Stimulated activated CD8-positive, alpha-beta memory T cell treated with anti-CD3 and anti-CD28 coated beads, Interleukin-15, amount 100 ng/mL, for 1 hour (primary cell): ENCODE measurements at places on chromosomes 4 and X.

- DNase-seq: no peak
These were observed 1.2 kb downstream of the USP46 start for GRCh38 chr4:52657618-52658501.

GRCh38 chrX:22314211-22314610 lies 41.5 kb downstream of the CBLL2 start:
- no peak for DNase-seq

- DNase-seq: no peak
These were observed 14.7 kb upstream of the KLHL8 start for GRCh38 chr4:87235020-87235671.

GRCh38 chr4:40562681-40563080 lies 67.0 kb downstream of the RBM47 start:
- DNase-seq: no peak

DNA sequence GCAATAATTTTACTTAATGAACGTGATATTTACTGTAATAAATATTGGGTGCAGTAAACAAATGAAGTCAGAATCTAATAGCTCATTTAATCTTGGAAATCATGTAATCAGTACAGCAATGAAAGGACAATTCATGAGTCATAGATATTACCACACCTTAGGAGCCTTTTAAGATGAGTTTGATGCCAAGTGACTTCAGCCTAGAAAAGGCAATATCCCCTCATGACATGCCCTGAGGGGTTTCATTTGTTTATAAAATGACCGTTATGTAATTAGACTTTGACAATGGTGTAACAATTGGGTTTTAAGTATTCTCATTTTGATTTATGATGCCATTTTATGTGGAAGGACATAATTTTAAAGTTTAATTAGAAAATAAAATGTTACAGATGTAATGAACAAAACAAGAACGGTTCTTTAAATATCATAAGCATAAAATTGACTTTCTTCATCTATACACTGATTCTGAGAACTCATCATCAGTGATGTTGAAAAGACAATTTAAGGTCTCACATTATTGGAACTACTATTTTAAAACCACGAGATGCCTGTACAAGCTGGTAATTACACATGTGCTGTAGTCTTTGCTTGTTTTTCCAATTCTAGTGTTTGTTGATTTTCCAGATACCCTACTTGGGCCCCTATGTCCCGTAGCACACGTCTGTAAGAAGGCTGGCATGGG lies 5.0 kb downstream of the FGF2 start:
- DNase-seq: no peak

GRCh38 chr4:172787111-172787510 lies 381.5 kb upstream of the GALNT7 start:
- DNase-seq: no peak

GRCh38 chr4:69517674-69518073 lies 22.0 kb upstream of the UGT2B4 start:
- no peak for DNase-seq

DNA sequence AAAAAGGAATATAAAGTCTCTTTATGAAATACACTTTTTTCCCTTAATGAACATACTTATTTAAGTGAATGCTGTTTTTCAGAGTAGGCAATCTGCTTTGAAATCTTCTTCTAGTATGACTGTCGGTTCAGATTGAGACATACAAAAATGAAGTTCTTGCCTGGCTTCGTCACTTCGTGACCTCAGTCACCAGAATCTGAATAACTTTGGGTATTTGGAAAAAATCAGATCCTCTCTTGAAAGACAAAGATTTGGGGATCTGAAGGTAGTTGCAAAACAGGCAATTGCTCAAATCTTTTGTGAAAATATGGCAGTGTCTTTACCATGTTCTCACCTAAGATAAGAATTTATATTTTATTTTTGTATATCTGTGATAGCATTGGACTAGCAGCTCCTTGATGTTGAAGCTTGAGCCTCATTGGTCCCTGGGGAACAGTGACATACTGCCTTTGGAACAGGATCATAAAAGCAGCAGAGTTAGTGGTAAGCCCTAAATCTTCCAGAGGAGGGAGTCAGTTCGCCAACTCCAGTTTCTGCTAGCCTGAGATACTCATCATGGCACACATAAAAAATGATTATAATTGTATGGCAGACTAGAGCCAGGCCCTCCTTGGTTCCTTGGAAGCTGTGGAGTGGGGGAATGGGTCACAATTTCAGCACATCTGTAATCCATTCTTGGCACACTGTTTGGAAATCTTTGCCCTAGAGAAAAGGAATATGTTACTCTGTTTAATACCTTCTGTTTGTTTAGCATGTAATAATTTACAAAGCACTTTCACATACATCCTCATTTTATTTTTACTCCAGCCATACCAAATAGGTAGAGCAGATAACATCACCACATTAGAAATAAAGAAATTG lies 5.0 kb downstream of the ARFIP1 start:
- no peak for DNase-seq

- no peak for DNase-seq
These were observed 278.2 kb upstream of the CXXC4 start for GRCh38 chr4:104772849-104773248.

- no peak for DNase-seq
These were observed 41.7 kb downstream of the ITM2A start for GRCh38 chrX:79325263-79325958.

GRCh38 chr4:125992891-125993290 lies 678.1 kb downstream of the FAT4 start:
- no peak for DNase-seq

DNA sequence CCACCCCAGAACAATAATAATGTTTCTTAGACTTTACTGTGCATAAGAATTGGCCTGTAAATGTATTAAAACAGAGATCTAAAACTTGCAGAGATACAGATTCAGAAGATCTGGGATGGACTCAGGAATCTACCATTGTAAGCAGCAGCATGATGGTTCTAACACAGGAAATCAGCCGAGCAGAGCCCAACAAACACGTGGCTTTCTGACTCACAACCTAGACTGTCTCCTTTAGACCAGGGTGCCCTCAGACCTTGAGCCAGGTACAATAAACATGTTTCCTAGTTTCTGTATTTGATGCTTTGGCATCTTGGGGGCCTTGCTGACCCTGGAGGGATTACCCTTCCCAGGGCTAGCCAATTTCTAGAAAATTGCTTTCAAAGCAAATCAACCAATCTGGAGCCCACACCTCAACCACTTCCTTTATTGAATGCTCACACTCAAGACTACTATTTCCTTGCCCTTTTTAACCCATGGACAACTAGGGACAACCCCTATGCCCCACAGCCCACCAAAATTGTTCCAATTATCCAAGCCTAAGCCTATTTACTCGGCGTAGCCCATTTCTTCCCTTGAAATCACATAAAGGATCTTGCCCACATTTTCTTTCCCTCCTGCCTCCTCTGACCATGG lies 80.5 kb downstream of the TBC1D9 start:
- no peak for DNase-seq

- DNase-seq: no peak
These were observed 37.8 kb downstream of the SH3KBP1 start for GRCh38 chrX:19849464-19850080.

DNA sequence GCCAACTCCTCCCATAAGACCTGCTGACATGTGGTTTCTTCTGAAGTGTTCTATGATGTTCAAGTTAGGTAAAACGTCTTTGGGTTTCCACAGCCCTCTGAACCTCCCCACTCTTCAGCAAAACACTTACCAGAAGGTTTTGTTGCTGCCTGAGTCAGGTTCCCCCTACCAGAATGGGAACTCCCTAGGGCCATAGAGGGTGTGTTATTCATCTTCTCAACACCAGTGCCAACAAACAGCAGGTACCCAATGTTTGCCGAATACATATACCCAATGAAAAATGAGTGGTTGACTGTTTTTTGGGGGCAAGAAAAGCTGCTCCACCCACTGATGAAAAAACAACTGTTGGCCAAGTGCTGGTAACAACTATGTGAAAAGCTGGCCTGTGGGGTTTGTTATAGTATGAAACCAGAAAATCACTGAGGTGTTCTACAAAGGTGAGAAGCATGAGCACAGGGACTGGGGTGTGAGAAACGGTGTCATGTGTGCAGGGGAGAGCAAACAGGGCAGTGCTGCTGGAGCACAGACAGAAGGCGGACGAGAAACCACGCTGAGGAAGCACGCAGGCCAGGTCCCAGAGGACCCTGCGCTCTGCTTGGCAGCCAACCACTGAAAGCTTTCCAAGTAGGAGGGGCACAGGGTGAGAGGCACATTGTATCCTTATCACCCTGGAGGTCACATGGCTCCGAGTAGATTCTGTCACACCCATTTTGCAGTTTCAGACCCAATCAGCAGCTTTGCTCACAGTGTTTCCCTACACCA lies 28.8 kb downstream of the ATP8A1 start:
- no peak for DNase-seq

- DNase-seq: no peak
These were observed 192.7 kb downstream of the EVC2 start for GRCh38 chr4:5515646-5516045.

DNA sequence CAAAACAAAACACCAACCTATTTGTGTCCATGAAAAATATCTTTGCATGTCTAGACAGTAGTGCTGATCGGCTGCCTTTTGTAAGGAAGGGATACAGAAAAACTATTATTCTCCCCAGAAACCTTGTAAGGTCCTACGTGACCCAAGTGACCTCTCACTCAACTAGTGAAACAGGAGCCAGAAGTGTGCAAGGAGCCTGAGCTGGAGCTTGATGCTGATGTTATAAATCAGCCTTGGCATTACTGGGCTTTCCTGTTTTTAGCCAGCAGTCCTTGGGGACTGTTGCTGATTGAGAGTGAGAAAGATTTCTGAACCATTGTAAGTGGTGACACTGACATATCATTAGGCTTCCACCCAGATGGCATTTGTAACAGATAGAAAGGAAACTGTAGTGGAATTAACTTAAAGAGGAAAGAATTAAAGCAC lies 100.8 kb upstream of the LIMCH1 start:
- DNase-seq: no peak

GRCh38 chr4:132387060-132387459 lies 762.0 kb upstream of the PCDH10 start:
- no peak for DNase-seq

- no peak for DNase-seq
These were observed 135.0 kb downstream of the RAB28 start for GRCh38 chr4:13349096-13349495.

DNA sequence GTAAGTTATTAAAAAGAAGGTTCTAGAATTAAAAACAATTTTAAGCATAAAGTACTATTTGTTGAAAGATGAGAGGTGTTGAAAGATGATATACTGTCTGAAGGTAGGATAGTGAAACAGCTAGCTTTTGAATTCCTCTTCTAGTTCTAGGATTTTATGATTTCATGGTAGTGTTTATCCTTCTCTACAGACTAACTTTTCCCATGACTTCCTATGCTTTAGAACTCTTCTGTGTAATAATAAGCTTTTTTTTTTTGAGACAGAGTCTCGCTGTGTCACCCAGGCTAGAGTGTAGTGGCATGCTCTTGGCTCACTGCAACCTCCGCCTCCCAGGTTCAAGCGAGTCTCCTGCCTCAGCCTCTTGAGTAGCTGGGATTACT lies 96.0 kb upstream of the NUDT6 start:
- no peak for DNase-seq

GRCh38 chr4:119679251-119679650 lies 50.6 kb upstream of the PDE5A start:
- no peak for DNase-seq

DNA sequence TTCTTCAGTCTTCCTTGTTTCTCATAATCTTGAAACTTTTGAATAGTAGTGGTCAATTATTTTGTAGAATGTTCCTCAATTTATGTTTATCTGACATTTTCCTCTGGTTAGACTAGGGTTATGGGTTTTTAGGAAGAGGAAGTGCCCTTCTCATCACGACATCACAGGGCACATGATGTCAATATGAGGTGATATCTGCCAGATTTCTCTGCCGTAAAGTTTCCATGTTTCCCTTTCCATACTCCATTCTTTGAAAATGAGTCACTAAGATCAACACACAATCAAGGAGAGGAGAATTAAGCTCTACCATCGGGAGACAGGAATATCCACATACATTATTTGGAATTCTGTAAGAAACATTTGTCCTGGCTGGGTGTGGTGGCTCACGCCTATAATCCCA lies 28.4 kb downstream of the RP2 start:
- DNase-seq: no peak

DNA sequence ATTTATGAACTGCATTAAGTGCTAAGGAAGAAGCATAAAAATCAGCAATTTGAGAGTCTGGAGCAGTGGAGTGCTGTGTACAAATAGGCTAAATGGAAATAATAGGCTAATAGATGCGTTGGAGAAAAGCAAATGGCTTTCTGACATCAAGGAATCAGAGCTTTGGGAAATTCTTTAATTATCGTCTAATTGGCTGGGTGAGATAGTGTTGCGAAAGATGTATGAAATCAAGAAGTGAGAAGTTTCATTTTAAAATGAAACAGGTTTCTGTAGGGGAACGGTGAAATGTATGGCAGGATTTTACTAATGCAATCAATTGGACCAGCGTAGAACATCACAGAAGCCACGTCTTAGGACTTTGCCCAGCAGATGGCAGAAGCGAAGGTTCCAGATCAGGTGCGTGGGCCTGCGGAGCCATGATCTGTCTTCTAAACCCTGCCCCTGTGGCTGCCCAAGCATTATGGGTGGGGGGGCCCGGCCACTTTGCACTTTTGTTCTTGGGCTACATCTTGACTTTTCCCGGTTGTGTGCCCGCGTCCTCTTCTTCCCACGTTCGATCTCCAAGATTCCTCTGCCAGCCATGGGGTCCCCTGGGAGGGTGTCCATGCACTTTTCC lies 118.5 kb upstream of the SHISA3 start:
- DNase-seq: no peak

GRCh38 chrX:39633293-39633692 lies 464.5 kb downstream of the BCOR start:
- no peak for DNase-seq

DNA sequence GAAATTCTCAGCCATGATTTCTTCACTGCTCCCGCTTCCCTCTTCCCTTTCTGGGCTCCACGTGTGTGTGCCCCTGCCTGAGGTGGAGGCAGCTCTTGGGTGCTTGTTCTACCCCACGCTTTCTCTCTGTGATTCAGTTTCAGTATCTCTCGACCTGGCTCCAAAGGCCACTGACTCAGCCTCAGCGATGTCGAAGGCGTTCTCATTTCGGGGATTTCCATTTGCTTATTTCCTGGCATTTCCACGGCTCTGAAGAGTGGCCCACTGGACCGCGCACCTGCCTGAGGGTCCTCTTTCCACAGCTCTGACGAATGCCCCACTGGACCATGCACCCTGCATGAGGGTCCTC lies 52.4 kb downstream of the GAK start:
- peak; percentile 4 for DNase-seq

GRCh38 chr4:7536876-7537275 lies 102.1 kb upstream of the PSAPL1 start:
- DNase-seq: no peak

- no peak for DNase-seq
These were observed 49.1 kb downstream of the GALNT7 start for GRCh38 chr4:173217727-173218126.

GRCh38 chr4:154616731-154617130 lies 4.3 kb upstream of the FGG start:
- DNase-seq: no peak

- no peak for DNase-seq
These were observed 184.7 kb upstream of the FRMPD4 start for GRCh38 chrX:11953615-11954014.

- DNase-seq: no peak
These were observed 95.7 kb downstream of the RTL9 start for GRCh38 chrX:110454336-110454735.
